ENCODE measurements at places on chromosomes 12 and 14.
A peak's percentile ranks its signal among the peaks of the same experiment; 100 is the strongest.

DNA sequence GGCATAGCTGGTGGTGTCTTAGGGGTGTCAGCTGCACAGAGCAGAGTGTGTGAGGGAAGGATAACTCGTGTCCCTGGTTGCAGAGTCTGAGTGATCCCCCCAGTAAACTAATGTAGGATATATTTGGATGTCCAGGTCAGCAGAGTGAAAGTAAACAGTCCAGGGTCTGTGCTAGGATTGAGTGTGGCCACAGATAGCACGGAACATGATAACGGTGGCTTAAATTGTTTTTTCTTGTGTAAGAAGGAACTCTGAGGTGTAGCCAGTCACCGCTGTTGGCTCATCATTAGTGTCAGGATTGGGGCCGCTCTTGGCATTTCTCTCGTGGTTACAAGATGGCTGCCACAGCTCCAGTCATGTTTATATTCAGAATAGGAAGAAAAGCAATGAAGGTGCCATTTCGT is 97.3 kb downstream of the DERA start:
- no peak for DNase-seq

DNA sequence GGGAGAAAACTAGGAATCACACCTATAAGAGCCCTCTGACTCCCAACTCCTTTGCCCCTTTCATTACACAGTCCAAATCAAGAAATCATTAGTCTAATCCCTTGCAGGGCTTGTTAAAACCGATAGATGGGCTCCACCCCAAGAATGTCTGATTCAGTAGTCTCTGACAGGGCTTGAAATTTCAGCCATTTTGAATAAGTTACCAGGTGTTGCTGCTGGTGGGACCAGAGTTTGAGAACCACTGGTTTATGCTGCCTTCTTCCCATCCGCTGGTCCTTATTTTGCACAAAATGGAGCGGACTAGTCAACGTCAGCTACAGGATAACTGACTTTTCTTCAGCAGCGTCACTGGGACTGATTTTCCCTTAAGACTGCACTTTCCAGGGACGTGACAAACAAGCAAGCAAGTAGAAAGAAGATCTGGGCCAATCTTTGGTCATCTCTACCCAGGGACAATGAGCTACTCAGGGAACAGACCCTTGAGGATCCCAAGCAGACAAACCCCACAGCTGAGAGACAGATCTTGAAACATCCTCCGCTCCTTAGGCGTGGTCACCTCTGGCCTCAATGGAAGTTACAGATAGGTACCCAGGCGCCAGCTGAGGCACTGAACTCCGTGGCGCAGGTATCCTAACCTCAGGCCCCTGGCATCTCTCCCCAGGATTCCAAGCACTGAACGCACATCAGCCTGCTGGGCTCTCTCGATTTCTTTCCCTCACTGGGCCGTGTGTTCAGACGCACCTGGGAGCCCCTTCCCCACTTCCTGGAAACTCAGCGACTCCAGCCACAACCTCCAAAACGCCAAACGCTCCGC is 900 bp downstream of the KCTD10 start:
- no peak for DNase-seq

DNA sequence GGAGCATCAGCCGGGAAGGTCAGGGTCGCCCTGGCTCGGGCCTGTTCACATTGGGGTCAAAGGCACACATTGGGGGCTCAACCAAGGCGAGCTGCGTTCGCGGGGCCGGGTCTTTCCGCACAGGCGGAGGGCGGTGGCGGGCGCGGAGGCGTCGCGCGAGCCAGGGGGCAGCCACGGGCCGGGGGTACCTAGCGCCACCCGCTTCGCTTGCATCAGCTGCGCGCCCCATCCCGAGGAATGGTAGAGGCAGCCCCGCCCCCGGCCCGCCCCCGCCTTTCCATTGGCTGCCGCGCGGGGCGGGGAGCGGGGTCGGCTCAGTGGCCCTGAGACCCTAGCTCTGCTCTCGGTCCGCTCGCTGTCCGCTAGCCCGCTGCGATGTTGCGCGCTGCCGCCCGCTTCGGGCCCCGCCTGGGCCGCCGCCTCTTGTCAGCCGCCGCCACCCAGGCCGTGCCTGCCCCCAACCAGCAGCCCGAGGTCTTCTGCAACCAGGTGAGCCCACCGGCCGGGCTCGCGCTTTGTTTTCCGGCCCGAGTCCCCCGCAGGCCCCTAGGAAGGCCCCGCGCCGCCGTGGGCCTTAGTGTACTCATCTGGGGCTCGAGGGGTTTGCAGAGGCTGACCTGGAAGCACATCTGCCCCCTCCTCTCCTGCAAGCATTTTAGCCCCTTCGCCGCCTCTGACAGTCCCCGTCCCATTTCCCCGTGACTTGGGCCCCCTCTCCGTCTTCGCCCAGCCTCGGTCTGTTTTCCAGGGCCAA is at the start of gene ALDH2:
Gene ALDH2 (plus strand): TSS at position 326 of the 754 bp plus-strand sequence. CDS start 50 bp downstream, at position 376.
- DNase-seq = peak; percentile 67

- no peak for DNase-seq
Measured at GRCh38 chr12:65657635-65658034, 166.6 kb upstream of the HMGA2 start.

DNA sequence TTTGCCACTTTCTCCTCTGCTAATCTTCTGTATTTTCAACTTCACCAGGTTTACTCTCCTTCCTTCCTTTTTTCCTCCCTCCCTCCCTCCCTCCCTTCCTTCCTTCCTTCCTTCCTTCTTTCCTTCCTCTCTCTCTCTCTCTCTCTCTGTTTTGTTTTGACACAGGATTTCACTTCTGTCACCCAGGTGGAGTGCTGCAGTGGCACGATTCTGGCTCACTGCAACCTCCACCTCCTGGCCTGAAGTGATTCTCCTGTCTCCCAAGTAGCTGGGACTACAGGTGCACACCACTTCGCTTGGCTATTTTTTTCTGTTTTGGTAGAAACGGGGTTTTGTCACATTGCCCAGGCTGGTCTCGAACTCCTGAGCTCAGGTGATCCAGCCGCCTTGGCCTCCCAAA is 181.2 kb upstream of the BTG1 start:
- no peak for DNase-seq

GRCh38 chr12:94145191-94145983 is 3.0 kb upstream of the PLXNC1 start:
- peak; percentile 45 for DNase-seq

DNA sequence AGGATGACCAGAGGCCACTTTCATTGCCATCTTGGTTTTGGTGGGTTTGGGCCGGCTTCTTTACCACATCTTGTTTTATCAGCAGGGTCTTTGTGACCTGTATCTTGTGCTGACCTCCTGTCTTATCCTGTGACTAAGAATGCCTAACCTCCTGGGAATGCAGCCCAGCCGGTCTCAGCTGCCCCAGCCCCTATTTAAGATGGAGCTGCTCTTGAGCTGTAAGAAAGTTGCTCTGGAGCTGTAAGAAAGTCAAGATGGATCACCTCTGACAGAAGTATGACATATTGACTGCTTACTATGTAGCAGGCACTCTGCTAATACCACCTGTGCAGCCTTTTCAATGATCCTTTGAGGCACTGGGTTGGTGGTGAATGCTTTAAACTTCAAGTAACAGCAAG is 52.1 kb downstream of the RIN3 start:
- no peak for DNase-seq

DNA sequence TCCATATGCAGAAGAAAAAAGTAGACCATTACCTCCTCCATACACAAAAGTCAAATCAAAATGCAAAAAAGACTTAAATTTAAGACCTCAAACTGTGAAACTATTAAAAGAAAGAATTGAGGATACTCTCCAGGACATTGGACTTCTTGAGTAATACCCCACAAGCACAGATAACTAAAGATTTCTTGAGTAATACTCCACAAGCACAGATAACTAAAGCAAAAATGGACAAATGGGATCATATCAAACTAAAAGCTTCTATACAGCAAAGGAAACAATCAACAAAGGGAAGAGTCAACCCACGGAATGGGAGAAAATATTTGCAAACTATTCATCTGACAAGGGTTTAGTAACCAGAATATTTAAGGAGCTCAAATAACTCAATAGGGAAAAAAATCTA is 427.9 kb downstream of the CCDC91 start:
- no peak for DNase-seq

DNA sequence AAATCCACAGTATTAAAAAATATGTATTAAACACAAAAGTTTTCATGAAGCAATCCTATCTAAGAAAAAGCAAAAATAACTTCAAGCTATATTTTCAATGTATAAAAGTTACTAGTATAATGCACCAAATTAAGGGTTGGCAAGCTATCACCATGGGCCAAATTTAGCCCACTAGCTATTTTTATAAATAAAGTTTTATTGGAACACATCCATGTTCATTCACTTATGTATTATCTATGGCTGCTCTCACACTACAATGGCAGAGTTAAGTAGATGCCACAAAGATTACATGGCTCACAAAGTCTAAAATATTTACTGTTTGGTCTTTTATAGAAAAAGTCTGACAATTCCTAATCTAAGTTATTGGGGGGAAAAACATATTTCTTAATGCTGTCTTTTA is 17.6 kb downstream of the KLHL28 start:
- no peak for DNase-seq

DNA sequence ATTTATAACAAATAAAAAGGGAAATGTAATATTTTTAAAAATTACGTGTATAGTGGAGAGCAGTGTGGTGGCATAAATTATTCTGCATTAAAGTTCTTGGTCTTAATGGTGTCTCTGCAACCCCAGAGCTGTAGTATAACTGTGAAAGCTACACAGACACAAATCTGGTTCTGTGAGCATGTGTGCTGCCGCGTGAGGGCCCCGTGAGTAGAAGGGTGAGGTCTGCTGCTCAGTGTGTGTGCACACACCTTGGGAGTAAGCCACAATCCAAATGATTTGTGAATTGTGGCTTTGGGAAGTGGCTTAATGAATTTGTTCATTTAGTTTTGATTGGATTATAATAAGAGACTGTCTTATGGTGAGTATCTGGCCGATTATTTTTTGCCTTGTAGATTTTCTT is 16.8 kb downstream of the PELI2 start:
- DNase-seq = no peak

DNA sequence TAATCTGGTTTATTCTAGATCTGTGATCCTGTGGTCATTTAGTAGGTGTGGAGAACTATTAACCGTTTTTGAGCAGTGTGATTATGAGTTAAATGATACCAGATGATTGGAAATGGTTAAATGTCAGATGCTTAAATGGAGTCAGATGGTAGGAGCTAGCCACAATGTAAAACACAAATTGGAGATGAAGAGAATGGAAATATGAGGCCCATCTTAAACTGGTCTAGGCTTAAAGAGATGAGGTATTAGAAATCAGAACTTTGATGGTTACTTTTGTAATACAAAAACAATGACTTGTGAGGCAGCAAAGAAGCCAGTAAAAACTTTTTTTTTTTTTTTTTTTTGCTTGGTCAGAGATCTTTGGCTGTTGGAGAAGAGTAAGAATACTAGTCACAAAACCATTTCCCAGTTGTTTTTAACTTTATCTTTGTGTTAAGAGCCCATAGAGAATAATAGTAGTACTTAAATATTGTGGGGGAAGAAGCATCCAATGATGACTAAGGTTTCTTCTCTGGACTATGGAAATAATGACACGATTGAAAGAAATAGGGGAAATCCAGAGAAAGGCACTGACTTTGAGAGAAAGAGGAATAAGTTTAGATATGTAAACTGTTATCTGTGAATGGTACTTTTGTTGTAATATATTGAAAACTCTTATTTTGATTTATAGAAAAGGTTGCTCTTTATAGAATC is 95.9 kb downstream of the WNK1 start:
- peak; percentile 17 for DNase-seq
